Muscle of back (tissue), 13 donors: ENCODE measurements at places on chromosomes 4 and X. TPM values are rescaled to one million over a fixed set of nuclear protein-coding genes. Genes with fewer than 3 reads are reported as not detected.

The TMPRSS11A gene
- not detected for polyA plus RNA-seq

The PROM1 gene
- 43.5 TPM for polyA plus RNA-seq

The SPANXD gene
- not detected for polyA plus RNA-seq

The EGF gene
- 4.9 TPM for polyA plus RNA-seq

The ASB5 gene
- 149 TPM for polyA plus RNA-seq

The STAP1 gene
- polyA plus RNA-seq, result 0.30 TPM

The GRPR gene
- 0.65 TPM for polyA plus RNA-seq

The USP11 gene
- polyA plus RNA-seq, result 93.3 TPM

The ACSL4 gene
- 17.1 TPM for polyA plus RNA-seq

The PLXNA3 gene
- 32.0 TPM for polyA plus RNA-seq

DNA sequence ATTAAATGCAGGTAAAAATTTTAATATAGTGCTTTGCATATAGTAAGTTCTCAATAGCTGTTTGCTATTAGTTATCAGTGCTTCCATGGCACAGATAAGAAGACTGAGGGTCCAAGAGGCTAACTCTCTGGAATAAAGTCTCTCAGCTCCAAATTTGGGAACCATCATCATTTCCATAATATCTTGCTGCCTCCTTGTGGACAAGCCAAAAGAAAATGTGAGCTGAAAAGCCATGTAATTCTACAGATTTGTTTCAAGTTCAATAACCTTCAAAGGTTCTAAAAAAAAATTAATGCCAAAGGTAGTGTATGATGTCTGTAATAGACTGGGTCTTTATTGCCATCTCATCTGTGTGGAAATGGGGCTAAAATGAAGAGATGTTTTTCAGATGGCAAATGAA is 136.9 kb upstream of the VCX start:
- DNase-seq, result no peak

GRCh38 chr4:75950213-75950815 is 9.5 kb upstream of the NAAA start:
- no peak for DNase-seq

GRCh38 chr4:182141061-182141460 is 102.1 kb upstream of the TENM3 start:
- DNase-seq, result peak; percentile 45

- DNase-seq, result no peak
Measured at GRCh38 chr4:57445686-57446085, 335.5 kb upstream of the IGFBP7 start.

DNA sequence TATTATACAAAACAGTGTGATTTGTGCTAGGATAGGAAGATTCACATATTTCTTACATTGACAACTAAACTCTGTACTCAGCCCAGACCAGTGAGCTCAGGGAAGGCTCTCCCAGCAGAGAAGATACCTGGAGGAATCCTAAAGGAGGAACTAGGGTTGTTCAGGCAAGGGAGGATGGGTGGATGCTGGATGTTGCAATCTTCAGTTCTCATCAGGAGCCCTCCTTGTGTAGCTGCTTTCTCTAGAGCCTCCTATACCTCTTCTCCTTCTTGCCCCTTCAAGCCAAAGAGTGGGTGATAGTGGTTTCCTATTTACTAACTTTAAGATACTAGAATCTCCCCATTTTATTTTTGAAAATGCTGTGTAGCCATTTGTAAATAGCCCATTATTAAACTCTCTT is 117.3 kb downstream of the NKX6-1 start:
- DNase-seq, result no peak

DNA sequence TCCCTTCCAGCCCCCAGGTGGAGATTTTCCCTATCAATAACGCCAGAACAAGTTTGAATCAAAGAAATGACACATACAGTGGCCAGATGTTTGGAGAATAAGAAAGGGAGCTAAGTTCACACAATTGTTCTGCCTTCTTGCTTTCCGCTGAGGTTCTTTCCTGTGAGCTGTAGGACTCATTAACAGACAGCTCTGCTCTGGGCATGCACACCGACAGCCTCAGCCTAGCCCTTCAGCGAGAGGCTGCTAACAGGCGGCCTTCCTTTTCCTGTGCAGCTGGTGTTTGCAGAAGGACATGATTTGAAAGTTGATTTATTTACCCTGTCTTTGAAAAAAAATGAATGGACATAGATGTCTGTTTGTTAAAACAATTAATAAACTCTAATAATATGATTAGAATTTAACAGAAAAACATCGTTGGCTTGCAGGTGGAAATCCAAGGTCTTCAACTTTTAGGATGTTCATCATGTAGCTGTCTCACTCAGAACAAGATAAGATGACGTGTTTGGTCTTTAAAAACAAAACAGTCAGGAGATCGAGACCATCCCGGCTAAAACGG is 183.3 kb downstream of the KDR start:
- DNase-seq, result peak; percentile 64

DNA sequence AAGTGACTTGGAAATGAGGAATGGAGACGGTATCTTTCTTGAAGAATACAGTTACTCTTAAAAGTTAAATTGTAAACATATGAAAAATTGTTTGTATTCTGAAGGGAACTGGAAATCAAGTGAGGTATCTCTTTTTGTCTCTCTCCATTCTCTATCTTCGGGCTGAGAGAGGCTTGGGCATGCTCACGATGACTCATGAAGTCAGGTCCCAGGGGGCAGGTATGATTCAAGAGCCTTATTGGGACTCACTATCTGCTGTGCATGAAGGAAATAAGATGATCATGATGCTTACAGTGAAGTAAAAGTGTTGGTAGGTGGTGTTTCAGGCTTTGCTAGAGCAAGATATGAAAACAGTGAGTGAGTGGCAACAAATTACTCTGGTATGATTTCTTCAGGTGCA is 200.4 kb upstream of the PITX2 start:
- DNase-seq, result no peak

GRCh38 chr4:66797608-66798007 is 747.7 kb downstream of the CENPC start:
- DNase-seq, result no peak

DNA sequence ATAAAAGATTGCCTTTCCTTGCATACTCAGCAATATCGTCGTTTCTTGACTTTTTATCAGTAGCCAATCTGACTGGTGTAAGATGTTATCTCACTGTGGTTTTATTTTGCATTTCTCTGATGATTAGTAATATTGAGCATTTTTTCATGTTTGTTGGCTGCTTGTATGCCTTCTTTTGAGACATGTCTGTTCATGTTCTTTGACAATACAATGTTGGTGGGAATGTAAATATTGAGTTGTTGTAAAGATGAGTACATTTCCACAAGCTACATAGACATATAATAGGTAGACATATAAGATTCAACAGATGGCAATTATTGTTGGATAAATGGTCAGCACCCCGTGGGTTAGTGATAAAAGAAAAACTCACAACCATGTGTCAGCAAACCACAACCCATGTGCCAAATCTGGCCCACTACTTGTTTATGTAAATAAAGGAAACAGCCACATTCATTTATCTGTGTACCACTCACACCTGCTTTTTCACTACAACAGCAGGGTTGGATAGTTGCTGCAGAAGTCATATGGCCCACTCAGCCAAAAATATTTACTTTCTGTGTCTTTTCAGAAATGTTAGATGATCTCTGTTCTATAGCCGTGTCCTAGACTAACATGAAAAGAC is 153.1 kb upstream of the VCX start:
- DNase-seq, result no peak

- DNase-seq, result peak; percentile 62
Measured at GRCh38 chrX:129925305-129926092, 19.5 kb downstream of the UTP14A start.

GRCh38 chr4:88592600-88593448 is 544 bp downstream of the HERC3 start:
- peak; percentile 77 for DNase-seq

DNA sequence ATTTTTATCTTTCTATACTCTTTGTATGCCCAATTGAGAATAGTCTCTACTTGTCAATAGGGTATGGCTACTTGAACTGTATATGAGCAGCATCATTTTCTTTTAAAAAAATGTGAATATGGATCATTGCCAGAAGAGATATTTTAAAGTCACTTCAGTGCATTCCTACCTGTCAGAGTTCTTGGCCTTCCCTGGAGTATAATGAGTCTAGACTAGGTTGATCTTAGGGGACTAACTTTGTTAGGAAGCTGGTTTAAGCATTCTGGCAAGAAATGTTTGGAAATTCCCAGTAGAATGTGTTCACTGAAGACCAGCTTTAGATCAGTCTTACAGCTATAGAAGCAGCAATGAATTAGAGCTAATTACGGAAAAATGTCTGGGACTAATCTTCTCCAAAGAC is 178.2 kb downstream of the FAT4 start:
- no peak for DNase-seq

- no peak for DNase-seq
Measured at GRCh38 chr4:12122316-12122715, 693.6 kb upstream of the HS3ST1 start.

DNA sequence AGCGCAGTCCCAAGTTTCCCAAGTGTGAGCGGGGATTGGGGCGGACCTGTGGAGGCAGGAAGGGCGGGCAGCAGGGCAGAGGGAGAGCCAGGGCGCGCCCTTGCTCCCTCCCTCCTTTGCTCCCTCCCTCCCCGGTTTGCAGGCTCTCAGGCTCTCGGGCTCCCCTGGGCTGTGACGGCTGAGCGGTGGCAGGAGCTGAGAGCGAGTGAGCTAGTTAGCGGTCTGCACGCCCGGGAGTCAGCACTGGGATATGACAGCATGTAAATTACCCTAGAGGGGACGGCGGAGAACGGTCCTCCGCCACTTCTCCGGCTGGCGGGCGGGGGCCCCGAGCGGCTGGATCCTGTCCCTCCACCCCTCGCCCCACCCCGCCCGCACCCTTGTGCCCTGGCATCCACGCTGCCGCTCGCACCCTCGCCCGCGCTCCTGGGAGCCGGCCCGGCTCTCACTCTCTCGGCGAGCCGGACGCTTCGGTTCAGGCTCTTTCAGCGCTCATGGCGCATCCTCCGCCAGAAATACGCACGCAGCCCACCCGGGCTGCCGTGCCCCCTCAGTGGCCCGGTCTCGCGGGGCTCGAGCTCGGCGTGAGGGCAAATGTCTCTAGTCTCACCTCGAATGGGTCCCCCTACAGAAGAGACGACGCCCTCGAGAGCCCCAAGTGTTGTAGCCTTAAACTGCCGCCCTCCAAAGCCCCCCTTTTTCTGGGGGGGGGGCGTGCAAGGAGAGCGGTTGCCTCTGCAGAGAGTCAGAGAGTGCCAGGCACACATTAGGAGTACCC is at the start of gene TSC22D3:
Gene TSC22D3 (minus strand): TSS at position 54 of the 778 bp plus-strand sequence. CDS start 368 bp downstream, outside the sequence.
- DNase-seq, result peak; percentile 7

- DNase-seq, result no peak
Measured at GRCh38 chr4:99382745-99383360, 30.3 kb upstream of the ADH1C start.

GRCh38 chr4:43399726-43400125 is 507.2 kb downstream of the GRXCR1 start:
- no peak for DNase-seq

- DNase-seq, result no peak
Measured at GRCh38 chr4:29704059-29704458, 1016.1 kb upstream of the PCDH7 start.

GRCh38 chr4:53914313-53915016 is 149.9 kb downstream of the CHIC2 start:
- DNase-seq, result no peak

DNA sequence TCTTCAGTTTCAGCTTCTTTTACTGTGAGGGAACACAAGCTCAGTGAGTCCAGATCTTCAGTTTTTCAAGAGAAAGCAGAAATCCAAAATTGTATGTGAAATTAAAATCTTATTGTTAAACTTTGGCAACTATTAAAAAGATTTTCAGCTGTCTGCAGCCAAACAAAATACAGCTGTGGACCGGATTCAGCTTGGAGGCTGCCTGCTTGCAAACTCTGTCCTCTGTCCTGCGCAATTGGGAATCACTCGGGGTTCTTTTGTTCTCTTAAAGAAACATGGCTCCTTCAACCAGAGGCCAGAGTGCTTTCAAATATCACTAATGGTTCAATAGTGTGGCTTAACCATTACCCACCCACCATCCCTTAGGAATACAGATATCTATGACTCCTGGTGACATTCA is 201.2 kb downstream of the CHIC2 start:
- DNase-seq, result peak; percentile 93

GRCh38 chrX:110331444-110332030 is 13.7 kb upstream of the AMMECR1 start:
- DNase-seq, result no peak

GRCh38 chr4:7361280-7361895 is 73.3 kb downstream of the PSAPL1 start:
- DNase-seq, result peak; percentile 56

DNA sequence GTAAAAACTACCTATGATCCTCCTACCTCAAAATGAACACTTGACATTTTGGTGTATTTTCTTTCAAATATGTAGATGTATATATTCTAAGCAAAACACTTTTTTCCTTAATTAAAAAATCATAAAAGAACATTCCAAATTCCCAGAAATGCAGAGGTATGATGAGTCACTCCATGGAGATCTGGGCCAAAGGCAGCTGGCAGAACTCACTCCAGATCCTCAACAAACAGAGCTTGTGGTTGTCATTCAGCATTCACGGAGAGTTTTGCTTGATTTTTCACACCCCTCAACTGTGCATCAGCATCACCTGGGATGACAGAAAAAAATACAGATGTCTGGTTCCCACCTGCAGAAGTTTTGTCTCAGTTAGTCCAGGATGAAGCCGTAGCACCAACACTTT is 144.6 kb downstream of the KIT start:
- no peak for DNase-seq

DNA sequence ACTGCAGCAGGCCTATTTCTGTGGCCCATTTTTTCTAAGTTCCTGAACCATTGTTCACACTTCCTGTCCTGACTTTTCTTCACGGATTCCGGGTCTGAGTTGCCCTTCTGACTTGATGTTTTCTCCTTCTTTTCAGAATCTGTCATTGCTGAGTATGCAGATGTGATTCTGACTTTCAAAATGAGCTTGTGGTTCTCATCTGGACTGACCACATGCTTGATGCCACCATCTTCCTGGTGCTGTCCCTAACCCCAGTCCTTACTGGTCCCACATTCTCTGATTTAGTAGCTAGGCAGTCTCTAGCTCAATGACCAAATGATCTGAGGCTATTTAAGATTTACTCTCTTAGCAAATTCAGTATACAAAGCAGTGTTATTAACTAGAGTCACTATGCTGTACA is 822.3 kb upstream of the TENM3 start:
- DNase-seq, result no peak

DNA sequence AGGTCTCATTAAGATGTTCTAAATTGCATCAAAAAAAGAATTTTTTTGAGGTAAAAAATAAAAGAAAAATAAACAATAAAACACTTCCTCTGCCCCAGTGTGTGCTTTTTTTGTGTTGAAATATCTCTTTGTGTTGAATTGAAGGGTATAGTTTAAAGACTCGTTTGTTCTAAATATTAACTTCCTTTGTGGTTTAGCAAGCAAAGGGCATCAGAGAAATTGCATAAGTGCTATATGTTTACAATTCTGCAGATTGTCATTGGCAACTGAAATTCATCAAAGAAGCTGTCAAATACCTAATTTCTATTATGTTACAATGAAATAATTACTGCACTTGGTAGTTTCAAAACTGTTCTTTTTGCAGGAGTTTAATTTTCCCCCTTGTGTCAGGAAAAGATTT is 260.5 kb downstream of the DKK2 start:
- no peak for DNase-seq

- DNase-seq, result peak; percentile 54
Measured at GRCh38 chr4:95124906-95125504, 367.2 kb downstream of the BMPR1B start.

- no peak for DNase-seq
Measured at GRCh38 chrX:38560776-38561125, 591 bp upstream of the TSPAN7 start.
